ENCODE measurements at places on chromosomes 1 and 21. TPM values are rescaled to one million over a fixed set of nuclear protein-coding genes. Genes with fewer than 3 reads are reported as not detected.

PROK1 gene
- polyA plus RNA-seq = not detected

DNA sequence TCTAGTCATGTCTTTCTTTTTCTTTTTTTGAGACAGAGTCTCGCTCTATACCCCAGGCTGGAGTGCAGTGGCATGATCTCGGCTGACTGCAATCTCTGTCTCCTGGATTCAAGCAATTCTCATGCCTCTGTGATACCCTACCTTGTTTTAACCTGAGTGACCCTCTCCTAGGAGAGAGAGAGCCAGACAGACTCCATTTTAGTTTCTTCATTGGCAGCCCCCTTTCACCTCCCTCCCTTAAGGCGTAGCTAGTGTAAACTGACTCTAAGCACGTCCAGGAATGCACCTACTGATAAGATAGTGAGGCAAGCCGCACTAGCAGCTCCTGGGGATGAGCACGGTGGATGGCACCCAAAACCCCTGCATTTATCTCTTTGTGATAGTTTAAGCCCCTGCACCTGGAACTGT is 5.2 kb upstream of the PKNOX1 start:
- H3K27ac ChIP-seq = no peak overlapping the region
- H3K4me1 ChIP-seq = peaks cover 21% of the 10 kb centered on the region
- H3K4me3 ChIP-seq = no peak overlapping the region
- H3K27me3 ChIP-seq = no peaks in the 10 kb centered on the region
- no peaks in the 10 kb centered on the region for H3K36me3 ChIP-seq

GRCh38 chr1:8560035-8560434 is 242.1 kb downstream of the SLC45A1 start:
- no peak for DNase-seq
- H3K36me3 ChIP-seq = 0 out of 2 replicates have a peak, but pooled peaks cover 3% of the 10 kb centered on the region
- H3K27ac ChIP-seq = no peak overlapping the region
- no peaks in the 10 kb centered on the region for H3K27me3 ChIP-seq

- DNase-seq = no peak
- H3K27me3 ChIP-seq = no peaks in the 10 kb centered on the region
- no peak overlapping the region for H3K4me3 ChIP-seq
- H3K27ac ChIP-seq = no peak overlapping the region
These were observed 61.5 kb downstream of the CD58 start for GRCh38 chr1:116508984-116509980.

GRCh38 chr1:162327144-162327787 is 49.4 kb downstream of the SPATA46 start:
- no peak overlapping the region for H3K27ac ChIP-seq
- no peaks in the 10 kb centered on the region for H3K36me3 ChIP-seq
- H3K27me3 ChIP-seq = no peaks in the 10 kb centered on the region
- no peak for DNase-seq
- no peak overlapping the region for H3K4me3 ChIP-seq

DNA sequence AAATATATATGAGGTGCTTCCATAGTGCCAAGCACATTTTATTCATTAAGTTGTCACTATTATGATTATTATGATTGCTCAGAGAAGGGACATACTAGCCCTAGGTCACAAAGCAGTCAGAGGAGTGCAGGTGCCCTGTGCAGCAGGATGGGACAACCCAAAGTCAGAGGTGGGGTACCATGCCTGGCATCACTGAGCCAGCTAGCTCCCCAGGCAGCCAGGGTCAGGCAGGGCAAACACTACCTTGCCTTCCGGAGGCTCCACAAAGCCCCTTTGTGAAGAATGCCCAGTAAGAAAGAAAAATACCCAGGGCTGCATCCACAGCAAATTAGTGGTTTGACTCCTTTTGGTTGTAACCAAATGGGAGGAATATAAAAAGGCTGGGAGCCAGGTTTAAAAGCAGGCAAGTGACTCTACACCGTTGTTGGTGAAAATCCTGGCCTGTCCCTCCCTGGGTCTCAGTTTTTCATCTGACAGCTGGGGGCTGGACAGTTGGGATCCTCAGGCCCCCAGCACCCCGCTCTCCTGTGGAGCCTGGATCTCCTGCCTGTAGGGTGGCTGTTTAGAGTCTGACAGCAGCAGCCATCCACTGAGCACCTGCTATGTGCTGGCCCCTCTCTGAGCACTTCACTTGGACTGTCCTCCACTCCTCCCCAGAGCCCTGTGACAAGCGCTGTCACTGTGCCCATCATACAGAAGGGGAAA is 98.8 kb downstream of the GLIS1 start:
- no peaks in the 10 kb centered on the region for H3K27me3 ChIP-seq
- H3K27ac ChIP-seq = no peak overlapping the region
- no peak overlapping the region for H3K4me3 ChIP-seq
- H3K4me1 ChIP-seq = no peaks in the 10 kb centered on the region
- no peaks in the 10 kb centered on the region for H3K36me3 ChIP-seq
- DNase-seq = no peak
